ENCODE measurements at places on chromosomes 6 and 20.

DNA sequence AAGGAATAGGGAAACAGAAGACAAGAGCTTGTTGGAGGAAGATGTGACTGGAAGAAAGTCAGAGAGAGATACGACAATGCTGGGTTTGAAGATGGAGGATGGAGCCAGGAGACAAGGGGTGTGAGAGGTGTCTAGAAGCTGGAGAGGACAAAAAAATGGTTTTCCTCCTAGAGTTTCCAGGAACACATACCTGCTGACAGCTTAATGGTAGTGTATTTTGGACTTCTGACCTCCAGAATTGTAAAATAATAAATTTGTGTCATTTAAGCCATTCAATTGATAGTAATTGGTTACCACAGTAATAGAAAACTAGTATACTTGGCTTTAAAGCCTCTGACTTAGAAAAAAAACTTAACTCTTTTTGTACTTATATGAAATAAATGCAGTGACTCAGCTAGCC, 3.6 kb downstream of the AIG1 start:
- DNase-seq, result no peak

DNA sequence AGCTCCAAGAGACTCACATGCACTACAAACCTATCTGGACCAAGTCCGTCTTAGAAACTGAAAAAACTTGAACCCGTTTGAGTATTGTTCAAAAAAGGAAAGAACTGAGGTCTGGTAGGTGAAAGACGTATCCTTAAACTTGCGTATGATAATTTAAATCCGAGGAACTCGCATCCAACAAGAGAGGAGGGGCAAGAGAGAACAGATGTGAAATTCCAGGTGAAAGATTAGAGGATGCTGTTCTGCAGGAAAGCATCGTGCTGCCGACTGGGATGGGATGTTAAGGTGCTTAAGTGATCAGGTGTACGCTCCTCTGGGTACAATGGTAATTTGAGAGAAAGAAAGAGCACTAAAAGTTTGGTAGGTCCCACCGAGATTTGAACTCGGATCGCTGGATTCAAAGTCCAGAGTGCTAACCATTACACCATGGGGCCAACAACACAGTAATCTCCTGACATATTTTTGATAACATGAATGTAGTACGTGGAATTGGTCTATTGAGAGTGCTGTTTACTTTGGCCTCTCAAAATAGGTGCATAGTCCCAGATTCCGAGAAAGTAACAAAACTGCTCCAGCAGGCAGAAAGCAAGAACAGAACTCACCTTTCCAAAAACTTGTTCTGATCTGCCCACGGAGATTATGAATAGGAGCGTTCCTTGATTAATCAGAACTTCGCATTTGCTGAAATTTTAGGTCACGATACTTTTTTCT, 53.5 kb upstream of the BTN3A2 start:
- no peak for DNase-seq

GRCh38 chr6:72822023-72822422, 200.2 kb downstream of the KCNQ5 start:
- DNase-seq, result no peak

- no peak for DNase-seq
Measured at GRCh38 chr6:5361396-5361795, 100.1 kb downstream of the FARS2 start.

GRCh38 chr6:138926579-138926978, 61.5 kb downstream of the REPS1 start:
- DNase-seq, result no peak

DNA sequence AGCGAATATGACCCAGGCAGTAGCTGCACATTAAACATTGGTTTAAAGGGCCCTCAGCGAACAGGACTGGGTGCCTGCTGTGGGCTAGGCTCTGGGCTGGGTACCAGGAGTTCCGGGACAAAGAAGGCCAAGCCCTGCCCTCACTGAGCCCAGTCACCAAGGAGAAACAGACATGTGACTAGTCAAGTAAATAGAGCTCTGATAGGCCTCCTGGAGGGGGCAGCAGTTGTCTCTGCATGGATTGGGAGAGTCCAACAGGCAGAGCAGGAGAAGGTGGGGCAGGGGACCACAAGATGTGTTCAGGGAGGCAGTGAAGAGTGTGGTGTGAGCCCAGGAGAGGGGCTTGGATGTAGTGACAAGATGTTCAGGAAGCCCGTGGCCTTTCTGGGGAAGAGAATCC, 3.1 kb downstream of the HM13 start:
- DNase-seq, result no peak

- DNase-seq, result no peak
Measured at GRCh38 chr6:116218172-116218633, 35.7 kb downstream of the TSPYL4 start.

DNA sequence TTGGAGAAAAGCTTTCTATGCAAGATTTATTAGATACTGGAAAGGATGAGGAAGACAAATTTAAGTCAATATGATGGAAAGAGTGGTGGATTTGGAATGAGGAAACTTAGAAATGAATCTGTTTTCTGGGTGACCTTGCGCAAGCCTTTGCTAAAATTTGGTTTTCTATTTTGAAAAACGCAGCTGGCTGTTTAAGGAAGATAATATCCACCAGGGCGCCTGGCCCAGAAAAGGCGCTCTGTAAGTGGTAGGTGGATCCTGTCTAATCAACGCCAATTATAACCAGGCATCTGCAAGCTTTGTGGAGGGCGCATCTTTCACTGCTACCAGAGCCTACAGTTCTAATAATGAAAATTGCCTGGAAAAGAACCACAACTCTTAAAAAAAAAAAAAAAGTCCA, 398 bp upstream of the SPATS1 start:
- DNase-seq, result no peak

DNA sequence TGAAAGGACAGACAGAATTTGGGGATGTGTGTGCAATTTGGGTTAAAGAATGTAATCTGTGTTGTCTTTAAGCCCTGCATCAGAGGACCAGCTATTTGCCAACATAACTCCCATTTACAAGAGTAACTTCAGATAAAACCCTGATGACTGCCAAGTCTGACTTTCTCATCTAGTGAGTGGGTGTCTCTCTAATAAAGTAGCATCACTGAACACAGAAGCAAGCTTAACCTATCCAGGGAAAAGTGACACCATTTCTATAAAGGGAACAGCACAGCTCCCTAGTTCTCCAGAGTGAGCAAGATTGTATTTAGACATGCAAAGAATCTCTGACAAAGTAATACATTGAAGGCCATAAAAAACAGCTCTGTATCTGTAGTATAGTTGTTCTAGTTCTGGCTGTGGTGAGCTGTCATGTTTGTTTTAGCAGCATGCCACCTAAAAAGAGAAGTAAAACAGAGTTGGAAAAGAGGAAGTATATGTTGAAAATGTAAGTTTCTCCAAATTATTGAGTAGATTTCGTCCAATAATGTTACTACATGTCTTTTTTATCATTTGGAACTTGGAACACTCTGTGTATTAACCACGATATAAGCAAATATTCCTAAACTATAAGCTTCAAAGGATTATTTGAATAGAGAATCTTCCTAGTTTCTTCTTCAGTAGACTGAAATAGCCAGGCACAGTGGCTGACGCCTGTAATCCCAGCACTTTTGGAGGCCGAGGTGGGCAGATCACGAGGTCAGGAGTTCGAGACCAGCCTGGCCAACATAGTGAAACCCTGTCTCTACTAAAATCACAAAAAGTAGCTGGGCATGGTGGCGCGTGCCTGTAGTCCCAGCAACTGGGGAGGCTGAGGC, 8.8 kb upstream of the PIM1 start:
- no peak for DNase-seq

DNA sequence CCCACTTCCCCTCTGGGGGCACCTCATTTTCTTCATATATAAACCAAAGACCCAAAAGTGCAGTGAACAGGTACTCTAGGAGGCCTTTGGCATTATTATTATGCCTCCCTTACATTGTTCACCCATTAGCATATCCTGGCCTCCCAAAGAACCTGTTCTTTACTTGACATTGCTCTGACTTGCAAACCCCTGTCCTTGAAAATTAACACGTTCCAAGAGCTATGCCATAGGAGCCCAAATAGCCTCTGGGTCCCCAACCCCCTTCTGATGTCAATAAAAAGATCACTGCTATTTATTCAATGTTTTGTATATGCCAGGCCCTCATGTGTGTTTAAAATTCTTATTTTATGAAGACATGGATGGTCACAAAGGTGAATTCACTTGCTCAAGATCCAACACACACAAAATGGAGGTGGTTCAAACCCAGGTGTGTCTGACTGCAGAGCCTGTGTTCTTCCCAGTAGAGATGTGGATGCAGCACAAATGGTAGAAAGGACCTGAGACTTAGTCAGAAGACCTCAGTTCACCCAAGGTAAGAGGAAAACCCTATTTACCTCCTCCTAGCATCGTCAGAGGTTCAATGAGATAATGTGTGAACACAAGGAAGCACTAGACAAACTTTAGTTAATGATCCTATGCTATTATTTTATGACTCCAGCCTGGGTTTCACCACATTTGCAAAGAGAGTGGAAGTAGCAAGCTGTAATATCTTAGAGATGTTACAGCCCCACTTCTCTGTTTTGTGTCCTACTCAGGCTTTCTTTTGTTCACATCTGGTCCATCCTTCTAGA, 36.6 kb downstream of the BCL2L1 start:
- DNase-seq, result no peak
